ENCODE measurements at places on chromosomes 16 and 17. TPM values are rescaled to one million over a fixed set of nuclear protein-coding genes. Genes with fewer than 3 reads are reported as not detected.
A peak's percentile ranks its signal among the peaks of the same experiment; 100 is the strongest.

DNA sequence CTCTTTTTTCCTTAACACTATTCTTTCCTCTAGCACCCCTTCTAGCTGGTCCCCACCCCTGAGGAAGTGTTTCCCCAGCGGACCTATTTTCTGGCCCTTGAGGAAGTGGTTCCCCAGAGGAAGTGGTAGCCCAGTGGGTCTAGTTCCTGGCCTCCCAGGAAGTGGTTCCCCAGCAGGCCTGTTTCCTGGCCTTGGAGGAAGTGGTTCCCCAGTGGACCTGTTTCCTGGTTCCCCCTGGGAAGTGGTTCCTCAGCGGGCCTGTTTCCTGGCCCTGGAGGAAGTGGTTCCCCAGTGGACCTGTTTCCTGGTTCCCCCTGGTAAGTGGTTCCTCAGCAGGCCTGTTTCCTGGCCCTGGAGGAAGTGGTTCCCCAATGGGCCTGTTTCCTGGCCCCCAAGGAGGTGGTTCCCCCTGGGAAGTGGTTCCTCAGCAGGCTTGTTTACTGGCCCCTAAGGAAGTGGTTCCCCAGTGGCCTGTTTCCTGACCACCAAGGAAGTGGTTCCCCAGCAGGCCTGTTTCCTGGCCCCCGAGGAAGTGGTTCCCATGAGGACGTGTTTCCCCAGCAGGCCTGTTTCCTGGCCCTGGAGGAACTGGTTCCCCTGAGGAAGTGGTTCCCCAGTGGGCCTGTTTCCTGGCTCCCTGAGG is 58.3 kb downstream of the NTN1 start:
- DNase-seq, result no peak

DNA sequence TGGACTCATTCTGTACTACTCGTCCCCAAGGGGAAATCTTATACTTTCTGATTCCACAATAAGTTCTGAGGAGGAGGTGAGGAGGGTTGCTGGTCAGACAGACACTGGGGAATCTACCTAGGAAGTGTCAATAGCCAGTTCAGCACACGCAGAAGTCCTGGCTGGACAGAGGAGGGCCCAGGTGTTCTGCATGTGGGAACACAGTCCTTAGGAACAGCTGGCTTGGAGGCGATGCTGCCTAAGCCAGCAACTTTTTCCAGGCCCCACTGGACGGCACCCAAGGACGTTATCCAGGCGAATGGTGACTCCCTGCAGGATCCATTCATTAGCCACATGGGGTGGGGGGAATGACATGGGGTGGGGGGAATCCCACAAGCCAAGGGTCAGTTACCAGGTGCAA is 29.9 kb upstream of the WFIKKN2 start:
- no peak for DNase-seq

DNA sequence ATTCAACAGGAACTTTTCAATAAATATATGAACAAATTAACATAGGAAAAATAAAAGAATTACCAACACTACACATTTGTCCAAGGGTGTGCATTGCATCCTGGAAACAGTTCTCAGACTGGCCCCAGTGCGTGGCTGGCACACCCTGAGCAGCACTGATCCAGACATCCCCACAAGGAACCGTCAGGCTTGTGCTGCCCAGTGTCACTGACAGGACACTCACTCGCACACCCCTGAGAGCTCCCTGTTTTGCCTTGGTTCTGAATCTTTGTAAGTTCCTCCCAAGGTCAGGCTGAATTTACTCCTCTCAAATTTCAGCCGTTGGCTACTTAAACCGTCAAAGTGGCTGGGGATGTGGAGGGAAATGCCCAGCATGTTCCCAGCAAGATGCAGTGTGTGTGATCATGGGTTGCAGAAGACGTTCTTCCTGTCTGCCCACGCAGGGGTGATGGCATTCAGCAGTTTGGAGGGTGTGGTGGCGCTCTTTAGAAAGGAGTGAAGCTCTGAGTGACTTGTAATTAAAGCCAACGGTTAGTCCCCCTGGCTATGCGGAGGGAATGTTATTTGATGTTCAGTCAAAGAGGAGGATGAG is 1.7 kb downstream of the MT2A start:
- DNase-seq, result peak; percentile 96

DNA sequence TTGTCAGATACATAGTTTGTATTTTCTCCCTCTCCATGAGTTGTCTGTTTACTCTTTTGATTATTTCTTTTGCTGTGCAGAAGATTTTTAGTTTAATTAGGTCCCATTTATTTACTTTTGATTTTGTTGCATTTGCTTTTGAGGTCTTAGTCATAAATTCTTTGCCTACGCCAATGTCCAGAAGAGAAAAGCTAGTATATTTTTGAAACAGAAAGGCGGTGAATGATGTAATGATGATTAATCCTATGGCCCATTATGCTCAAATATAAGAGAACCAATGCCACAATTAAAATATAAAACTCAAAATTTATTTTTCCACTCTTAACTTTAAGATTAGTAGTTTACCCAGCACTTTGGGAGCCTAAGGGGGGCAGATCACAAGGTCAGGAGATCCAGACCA is 59.8 kb upstream of the SMIM36 start:
- peak; percentile 61 for DNase-seq

DNA sequence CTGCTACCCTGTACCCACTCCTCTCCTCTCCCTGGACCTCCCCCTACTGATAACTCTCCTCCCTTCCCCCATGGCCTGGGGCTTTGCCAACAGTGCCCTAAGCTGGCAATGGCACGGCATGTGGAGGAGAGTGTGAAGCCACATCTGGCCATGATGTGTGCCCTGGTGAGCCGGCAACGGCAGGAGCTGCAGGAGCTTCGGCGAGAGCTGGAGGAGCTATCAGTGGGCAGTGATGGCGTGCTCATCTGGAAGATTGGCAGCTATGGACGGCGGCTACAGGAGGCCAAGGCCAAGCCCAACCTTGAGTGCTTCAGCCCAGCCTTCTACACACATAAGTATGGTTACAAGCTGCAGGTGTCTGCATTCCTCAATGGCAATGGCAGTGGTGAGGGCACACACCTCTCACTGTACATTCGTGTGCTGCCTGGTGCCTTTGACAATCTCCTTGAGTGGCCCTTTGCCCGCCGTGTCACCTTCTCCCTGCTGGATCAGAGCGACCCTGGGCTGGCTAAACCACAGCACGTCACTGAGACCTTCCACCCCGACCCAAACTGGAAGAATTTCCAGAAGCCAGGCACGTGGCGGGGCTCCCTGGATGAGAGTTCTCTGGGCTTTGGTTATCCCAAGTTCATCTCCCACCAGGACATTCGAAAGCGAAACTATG is 5.2 kb downstream of the TRAF4 start:
- no peak for DNase-seq

DNA sequence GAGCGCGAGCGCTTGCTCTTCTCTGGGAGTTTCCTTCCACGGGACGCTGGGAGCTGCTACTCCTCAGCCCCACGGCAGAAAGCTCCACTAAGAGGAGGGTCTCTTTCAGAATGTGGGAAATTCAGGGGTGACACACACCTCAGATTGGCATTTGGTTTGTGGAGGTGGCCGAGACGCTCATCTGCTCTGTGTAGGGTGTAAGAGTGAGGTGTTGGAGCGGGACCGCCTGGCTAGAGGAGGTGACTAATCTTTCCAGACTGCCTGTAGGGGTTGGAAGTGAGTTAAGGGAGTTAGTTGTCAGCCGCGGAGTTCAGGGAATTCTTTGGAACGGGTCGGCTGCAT is 735 bp downstream of the PSMD11 start:
- peak; percentile 55 for DNase-seq

DNA sequence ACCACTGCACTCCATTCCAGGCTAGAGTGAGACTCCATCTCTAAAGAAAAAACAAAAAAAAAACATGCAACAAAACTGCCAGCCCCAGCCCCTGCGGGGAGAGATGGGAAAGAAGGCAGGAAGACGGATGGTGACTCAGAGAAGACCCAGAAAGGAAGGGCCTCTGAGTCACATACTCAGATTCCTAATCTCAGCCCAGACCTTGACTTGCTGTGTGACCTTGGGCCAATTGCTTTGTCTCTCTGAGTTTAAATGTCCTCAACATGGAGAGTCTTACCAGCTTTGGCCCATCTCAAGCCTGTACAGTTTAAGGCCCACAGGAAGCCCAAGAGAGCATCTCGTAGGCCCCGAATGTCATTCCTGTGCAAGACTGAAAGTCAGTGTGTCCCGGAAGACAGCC is 86.5 kb upstream of the LHX1 start:
- peak; percentile 34 for DNase-seq

DNA sequence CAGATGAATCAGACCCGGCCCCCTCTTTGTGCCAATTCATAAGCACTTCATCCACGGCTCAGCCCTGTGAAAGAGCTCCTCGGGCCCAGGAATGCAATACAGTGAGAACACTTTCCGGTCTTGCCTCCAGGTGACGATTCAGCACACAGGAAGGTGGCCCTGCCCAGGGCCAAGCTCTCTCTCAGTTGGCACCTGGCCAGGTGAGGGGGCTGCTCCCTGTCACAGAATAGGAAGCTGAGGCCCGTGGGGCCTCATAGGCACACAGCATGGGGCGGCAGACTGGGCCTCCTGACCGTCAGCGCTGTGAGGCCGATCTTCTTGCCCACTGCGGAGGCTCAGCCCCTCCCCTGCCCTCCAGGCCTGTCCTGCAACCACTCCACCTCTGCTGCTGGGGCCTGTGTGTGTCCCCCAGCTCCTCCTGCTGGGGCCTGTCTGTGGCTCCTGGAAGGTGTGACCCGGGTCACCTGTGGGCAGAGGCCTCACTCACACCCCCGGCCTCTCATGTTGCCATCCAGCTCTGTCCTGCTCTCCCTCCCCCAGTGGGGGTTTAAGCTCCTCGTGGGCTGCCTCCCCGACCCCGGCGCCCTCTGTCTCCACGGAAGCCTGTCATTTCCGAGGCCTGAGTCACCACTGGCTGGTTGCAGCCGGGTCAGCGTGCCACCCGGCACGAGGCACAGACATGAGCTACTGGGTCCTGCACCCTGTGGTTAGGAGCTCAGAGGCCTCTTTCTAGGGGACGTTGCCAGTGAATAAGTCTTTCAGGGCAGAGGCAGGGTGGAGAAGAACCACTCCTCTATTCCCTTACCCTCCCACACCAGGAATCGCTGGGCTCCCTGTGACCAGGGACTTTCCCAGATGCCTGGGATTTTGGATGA is 114.4 kb downstream of the SEC14L1 start:
- peak; percentile 82 for DNase-seq

DNA sequence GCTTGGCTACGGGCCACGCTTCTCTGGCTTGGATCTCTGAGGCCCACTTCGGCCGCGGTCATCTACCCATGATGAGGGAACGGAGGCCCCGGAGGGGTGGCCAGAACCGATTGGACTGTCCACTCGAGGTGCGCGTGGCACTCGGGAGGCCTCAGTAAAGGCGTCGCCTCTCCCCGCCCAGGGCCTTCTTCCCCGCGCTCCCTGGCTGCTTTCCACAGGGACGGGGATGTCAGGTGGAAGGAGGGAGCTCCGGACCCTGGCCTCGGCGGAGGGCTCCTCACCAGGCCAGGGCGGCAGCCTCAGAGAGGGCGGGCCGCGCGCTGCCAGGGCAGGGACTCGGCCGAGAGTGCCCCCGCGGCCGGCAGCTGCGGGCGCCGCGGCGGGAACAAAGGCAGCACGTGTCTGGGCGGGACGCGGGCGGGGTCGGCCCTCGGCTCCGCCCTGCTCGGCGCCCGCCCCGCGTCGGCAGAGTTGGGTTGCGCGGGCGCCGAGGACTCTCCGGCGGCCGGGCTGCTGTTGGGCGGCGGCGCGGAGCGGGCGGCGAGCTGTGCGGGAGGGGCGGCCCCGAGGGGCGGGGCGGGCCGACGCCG is 587 bp upstream of the CDK5R1 start:
- peak; percentile 59 for DNase-seq

- DNase-seq, result no peak
Observed at GRCh38 chr17:54256401-54256929, 433.7 kb downstream of the KIF2B start.

DNA sequence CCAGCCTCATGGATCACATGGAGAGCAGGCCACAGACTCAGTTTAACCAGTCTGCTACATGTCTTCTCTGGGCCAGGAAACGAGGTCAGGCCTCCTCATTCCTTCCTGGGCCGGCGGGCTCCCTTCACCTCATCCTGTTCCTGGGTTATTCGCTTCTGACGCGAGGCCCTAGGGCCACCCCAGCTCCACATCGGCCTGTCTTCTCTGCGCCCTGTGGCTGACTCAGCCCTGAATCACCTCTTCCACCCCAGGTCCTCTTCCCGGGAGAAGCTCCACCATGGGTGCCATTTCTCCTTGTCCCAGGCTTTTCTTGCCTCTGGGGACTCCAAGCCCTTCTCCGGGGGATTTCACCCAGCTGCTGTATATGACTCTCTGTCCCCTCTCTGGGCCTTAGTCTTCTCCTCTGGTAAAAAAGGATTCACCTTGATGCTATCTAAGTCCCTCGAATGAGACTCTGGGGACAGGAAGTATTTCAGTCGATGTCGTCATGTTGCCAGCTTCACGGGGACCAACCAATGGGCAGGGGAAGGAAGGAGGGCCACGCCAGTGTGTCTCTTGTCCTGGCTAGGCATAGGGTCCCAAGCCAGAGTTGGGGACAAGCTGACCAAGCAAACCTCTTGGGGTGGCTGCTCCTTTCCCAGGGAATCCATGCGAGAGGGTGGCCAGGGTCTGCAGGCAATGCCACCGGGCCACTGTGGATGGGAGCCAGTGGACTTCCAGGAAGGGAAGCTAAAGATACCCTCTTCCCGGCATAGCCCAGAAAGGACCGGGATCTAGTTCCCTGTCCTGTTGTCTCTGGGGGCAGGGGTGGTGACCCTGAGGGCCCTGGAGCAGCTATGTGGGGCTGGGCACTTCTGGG is 58.7 kb downstream of the SOCS3 start:
- no peak for DNase-seq

The MT1G gene
- 9.1 TPM for polyA plus RNA-seq

The MYH13 gene
- not detected for polyA plus RNA-seq

The DNAI2 gene
- polyA plus RNA-seq, result not detected

Measured in fibroblast of lung (primary cell).